LNCaP clone FGC (cell line): ENCODE measurements at places on chromosomes 6 and 20.

DNA sequence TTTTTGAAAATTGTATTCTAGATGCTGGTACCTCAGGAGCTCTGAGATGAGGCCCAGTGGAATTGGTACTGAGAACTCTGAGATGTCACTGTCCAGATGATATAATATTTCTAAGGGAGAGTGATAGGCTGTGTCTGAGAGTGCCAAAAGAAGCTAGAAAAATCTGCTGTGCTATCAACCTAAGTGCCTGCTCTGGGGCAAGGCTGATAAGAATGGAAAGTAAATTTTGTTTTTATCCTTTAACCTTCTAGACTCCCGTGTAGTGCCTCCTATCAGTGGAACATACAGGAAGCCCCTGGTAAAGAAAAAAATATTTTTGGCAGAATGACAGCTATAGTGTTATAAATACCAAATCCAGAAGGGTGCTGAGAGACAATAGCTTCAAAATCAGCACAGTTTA is 348.2 kb downstream of the TFAP2B start:
- DNase-seq = no peak

GRCh38 chr20:40992349-40993113 is 36.1 kb upstream of the TOP1 start:
- DNase-seq = no peak

DNA sequence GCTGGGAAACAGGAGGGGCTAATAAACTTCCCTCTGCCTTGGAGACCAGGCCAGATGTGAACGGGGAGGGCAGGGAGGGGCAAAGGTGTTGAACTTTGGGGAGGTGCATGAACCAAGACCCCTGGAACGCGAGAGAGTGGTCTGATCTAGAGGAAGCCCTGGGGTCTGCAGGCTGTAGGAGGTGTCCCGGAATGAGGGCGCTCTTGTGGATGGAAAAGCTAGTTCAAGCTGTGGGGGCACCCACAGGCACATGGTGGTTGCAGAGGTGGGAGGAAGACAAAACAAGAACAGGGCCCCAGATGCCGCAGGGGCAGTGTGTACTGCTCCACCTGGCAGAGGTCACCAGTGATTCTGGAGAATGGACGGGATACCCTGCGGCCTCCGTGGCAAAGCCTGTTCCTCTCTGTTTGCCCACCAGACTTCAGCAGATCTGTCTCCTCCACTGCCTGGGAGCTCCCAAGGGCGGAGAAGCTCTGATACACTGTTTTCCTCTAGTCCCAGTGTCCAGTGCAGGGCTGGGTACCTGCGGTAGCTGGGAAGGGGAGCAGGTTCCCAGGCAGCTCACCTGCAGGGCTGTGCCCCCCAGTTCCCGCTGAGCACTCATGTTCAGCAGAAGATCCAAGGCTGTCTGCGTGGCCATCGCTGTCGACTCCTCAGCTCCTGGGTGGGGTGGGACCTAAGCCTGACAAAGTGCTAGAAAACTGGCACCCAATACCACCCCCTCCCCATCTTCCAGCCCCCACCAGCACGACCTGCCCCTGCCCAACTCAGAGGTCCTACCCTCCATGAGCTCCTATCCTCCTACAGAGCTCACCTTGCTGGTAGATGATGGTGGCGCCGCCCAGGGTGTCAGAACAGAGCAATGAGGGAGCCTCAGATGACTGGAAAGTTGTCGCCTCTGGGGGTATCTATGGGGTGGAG is 14.7 kb downstream of the ZNF335 start:
- no peak for DNase-seq

- DNase-seq = no peak
Observed at GRCh38 chr20:44001667-44002596, 87.3 kb downstream of the TOX2 start.

DNA sequence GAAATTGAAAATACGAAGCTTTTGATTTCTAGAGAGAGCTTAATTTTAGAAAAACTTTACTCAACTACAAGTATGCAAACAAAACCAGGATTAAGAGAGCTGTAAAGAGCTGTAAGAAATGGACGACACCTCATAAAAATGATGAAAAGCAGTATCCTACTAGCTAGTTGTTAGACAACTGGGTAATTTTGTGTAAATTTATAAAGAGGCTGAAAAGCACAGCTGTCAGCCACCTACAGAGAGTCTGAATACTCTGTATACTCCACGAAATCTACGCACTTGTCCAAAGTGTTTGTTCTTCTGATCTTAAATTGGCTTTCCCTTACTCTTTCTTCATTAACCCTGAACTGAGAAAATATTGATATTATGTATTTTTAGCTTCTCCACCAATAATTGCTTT is 808.4 kb upstream of the EPHA7 start:
- DNase-seq = no peak

DNA sequence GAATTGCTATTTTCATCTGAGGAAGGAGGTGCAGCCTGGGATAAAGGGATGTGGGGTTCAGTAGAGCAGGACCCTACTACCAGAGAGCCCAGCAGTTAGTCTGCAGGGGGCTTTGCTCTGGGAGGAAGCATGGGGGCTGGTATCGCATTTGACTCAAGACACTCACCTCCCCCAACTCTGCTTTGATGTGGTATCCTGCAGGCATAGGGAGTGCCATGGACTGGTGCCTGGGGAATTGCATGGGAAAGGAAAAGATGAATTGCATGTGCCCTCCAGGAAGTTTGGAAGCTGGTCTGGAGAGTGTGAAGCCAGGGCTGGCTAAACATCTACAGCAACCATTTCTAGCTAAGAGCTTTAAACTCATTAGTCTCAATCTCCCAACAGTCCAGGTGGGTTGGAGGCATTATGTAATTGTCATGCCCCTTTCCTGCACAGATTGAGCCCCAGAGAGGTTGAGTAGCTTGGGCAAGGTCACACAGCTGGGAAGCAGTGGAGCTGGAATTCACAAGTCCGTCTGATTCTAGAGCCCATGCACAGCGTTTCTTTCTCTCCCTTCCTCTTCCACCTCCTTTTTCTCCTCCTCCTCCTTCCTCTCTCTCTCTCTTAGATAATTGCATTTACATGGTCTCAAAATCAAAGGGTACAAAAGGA is 26.2 kb upstream of the PNPLA1 start:
- DNase-seq = no peak

DNA sequence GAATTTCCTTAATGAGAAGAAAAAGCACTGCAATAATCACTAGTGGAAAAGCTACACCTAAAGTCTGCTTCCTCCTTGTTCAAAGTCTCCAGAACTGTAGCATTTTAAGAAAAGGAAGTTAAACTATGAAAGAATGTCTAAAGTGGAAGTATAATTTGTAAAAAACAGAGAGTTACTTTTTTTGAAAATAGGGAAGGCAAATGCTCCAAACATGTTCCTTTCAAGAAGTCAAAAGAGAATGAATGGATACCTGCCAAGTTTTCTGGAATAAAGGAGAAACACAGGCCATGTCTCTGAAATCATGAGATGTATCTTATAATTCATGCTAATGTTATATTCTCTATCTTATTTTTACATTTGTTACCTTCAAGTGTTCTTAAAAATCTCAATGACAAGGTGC is 60.7 kb upstream of the ADGRG6 start:
- DNase-seq = no peak

DNA sequence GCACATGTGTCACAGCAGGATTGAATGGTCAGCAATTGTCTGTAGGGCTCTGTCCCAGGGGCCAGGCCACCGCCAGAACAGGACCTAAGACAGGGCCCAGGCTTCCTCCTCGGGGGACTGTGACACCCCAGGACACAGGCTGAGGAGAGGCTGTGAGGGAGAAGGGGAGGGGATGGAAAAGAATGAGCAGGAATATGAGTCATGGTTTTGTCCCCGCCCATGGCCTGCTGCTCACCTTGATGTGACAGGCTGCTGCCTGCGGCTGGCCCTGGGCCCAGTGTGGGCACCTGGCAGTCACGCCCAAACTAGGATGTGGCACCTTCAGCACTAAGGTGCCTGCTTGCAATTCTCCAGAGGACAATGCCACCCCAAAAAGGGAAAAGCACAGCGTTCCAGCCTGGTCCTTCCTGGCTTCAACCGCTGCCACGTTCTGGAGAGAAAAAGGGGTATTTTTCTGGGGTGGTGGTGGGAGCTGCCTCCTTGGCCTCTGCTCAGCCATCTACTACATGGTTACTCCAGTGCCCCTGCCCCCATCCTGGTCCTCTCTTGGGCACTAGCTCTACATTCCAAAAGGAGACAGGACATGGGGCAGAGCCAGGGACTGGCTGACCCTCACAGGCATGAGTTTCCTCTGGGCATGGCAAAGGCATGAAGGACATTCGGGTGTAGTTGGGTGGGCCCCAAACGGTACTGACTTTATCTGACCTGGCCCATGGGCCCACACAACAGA is 93.4 kb downstream of the SLC22A23 start:
- DNase-seq = peak; percentile 73

DNA sequence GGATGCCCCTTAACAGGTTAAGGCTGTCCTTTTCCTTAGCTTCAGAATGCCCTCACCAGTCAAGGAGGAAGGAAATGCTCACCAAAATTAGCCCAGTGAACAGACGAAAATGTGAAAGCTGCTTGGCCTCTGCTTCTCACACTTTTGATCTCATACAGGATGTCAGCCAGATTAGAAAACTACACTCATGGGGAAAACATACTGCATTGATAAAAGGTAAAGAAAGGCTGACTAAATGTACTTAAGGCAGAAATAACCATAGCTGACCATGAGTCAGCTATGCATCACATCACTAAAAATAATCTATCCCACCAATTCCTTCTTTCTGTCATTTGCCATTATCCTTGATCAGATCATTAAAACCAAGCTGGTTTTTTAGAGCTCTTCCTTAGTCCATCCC is 198.4 kb upstream of the TENT5A start:
- no peak for DNase-seq
